Stimulated activated CD4-positive, alpha-beta T cell treated with anti-CD3 and anti-CD28 coated beads, Interleukin-4, amount 100 ng/mL, for 1 hour (primary cell): ENCODE measurements at places on chromosomes 4 and X.
A peak's percentile ranks its signal among the peaks of the same experiment; 100 is the strongest.

- DNase-seq: no peak
Observed at GRCh38 chr4:86959588-86960500, 25.0 kb downstream of the AFF1 start.

GRCh38 chrX:1221296-1221845 lies 8.9 kb upstream of the CRLF2 start:
- no peak for DNase-seq

DNA sequence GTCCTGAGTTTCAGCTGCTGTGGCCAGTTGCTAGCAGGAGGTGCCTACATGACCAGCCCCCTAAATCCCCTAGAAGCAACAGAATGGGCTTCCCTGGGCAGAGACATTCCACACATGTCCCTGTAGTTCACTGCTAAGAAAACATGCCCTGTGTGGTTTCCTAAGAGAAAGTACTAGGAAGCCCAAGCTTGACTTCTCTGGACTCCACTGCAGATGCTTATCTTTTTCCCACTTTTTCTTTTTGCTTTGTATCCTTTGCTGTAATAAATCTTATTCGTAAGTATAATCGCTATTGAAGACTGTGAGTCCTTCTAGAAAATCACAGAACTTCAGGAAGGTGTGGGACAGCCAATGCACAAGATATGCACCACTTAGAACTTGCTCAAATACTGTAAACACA lies 15.6 kb downstream of the RPGR start:
- DNase-seq: no peak

DNA sequence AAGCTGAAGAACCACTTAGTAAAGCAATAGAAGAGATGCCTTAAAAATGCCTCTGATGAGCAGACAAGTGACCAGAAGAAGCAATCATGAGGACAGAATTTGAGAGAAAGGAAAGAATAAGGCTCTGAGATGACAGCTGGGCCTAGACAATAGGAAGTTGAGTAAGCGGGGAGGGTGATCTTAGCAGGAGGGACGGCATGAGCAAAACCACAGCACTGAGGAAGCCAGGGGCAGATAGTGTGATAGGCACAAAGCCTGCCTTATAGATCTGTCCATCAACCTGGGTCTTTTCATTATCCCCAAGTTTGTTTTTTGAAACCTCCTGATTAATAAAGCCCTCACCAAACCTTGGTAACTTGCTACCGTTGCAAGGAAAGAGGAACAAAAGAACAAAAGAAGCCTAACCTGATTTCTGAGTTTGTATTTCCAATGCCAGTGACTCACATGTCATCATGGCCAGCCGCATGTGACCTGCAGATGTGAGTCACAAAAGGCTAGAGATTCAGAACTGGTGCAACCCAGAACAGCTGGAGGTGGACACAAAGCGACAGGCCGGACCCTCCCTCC lies 55.7 kb upstream of the PPARGC1A start:
- DNase-seq: no peak

DNA sequence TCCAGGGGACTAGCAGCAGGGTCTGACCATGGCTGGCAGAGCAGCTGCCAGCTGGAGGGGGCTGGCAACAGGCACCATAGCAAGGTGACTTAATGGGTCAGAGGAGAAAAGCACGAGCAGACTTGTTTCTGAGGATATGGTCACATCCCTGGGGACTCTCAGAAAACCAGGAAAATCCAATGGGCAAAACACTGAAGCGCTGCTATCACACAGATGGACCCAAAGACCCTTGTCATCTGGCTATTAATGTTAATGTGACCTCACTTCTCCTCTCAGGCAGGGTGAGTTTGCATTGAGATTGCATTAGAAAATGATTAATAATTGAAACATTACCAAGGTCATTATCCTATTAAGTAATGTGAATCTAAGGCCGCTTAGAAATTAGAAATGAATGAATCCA lies 293.7 kb upstream of the GALNT7 start:
- DNase-seq: no peak

DNA sequence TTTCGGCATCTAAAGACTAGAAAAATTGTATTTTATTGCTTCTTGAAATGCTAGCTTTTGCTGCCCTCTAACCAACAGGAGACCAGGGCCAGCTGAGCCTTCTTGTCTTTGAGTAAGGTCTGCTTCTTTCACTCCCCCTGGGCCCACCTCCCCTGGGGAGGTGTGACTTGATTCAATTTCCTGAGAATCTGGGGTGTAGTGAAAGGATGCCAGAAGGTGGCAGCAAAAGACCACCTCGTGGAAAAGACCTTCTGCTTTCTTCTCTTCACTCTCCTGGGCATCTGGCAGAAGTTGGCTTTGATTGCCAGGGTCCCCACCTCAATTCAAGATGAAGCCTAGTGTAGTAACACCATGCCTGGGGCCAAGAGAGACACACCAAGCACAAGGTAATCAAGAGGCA lies 96.5 kb upstream of the MAOA start:
- peak; percentile 6 for DNase-seq

GRCh38 chrX:39654183-39654925 lies 443.4 kb downstream of the BCOR start:
- no peak for DNase-seq

GRCh38 chr4:40515037-40515397 lies 114.6 kb downstream of the RBM47 start:
- DNase-seq: no peak

DNA sequence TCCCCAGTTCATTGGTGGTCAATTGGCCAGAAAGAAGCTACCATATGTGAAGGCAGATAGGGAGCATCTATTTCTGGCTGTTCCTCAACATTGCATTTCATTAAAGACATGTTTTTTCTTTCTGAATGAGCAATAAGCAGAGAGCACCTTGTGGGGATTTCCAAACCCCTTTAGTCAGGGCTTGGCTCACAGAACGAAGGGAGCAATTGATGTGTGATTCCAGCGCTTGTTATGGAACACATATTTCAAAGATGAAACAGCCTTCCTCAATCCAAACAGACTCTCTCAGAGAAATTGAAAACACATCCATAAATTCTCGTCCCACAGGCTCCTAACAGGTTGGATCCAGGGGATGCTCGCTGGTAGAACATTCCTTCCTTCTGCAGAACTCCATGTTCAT lies 84.1 kb downstream of the CLCN4 start:
- no peak for DNase-seq

- no peak for DNase-seq
Observed at GRCh38 chr4:185916683-185917082, 104.7 kb upstream of the SORBS2 start.

- DNase-seq: no peak
Observed at GRCh38 chrX:101206471-101206870, 13.1 kb upstream of the DRP2 start.

DNA sequence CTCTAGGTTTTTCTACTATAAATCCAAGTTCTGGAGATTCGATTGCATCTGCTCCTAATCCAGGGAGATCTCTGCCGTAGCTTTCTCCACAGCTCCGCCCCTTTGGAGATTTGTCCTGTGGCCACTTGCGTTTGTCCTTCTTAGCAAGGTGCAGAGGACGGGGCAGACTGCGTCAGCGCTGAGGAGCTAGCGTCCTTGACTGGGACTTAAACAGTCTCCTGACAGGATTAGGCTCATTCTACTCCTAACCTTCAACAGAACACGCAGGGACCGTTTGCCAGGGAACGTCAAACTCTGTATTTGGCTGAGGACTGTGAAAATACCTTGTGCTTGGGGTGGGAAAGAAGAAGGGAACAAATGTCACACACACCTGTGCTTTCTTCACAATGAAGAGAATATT lies 38.6 kb downstream of the SORBS2 start:
- DNase-seq: no peak

GRCh38 chrX:2610246-2611170 lies 80.6 kb upstream of the CD99 start:
- no peak for DNase-seq

GRCh38 chr4:95361696-95361965 lies 187.1 kb downstream of the UNC5C start:
- no peak for DNase-seq

- DNase-seq: no peak
Observed at GRCh38 chr4:102715057-102715456, 45.7 kb downstream of the MANBA start.

GRCh38 chr4:162865102-162865501 lies 301.6 kb downstream of the NAF1 start:
- no peak for DNase-seq

GRCh38 chr4:164935363-164935762 lies 42.1 kb downstream of the TRIM61 start:
- no peak for DNase-seq

- DNase-seq: no peak
Observed at GRCh38 chr4:168101026-168101425, 8.7 kb downstream of the ANXA10 start.

GRCh38 chr4:81366779-81367178 lies 104.9 kb downstream of the RASGEF1B start:
- no peak for DNase-seq

DNA sequence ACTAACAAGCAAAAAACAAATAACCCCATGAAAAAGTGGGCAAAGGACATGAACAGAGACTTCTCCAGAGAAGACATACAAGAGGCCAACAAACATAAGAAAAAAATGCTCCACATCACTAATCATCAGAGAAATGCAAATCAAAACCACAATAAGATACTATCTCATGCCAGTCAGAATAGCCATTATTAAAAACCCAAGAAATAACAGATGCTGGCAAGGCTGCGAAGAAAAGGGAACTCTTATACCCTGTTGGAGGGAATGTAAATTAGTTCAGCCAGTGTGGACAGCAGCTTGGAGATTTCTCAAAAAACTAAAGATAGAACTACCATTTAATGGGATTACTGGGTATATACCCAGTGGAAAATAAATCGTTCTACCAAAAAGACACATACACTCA lies 79.6 kb downstream of the MAPK10 start:
- no peak for DNase-seq

DNA sequence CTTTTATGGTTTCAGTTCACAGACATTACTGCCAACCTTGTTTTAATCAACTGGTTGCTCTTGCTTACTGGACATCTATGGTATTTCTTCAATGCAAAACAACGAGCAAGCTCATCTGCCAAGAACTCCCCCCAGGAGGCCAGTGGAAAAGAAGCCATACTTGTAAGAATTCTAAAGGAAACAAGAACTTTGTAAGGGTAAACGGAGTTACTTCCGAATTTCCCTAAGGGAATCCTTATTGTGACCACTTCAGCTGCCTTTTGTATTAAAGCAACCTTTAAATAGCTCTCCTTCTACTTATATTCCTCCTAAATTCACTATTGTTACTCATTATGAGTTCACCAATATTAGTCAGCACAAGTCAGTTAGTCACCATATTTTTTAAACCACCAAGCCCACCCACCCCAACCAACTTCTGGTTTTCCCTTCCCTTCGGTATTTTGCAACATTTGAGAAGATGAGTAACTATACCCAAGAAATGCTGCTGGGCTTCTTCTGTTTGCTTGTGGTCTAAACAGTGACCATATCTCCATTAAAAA lies 602.8 kb upstream of the DIPK2B start:
- no peak for DNase-seq

- DNase-seq: no peak
Observed at GRCh38 chr4:78618436-78618835, 66.9 kb downstream of the ANXA3 start.

DNA sequence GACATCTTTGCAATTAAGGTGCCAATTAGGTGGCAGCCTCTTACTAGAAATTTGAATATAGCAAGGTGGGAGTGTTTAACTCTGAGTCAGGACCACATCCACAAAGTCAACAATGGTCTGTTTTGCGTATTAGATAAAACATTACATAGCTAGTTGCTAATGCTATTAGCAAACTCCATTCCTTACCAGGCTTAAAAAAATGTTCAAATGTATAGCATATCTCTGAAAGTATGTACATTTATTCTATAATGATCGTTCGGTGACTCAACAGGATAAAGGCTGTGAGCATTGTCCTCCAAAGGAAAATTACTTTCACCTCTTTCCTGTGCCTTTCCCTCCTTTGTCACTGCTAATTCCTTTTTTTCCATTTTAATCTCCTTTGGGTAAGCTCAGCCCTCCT lies 74.5 kb downstream of the SYTL5 start:
- no peak for DNase-seq

- no peak for DNase-seq
Observed at GRCh38 chrX:40205471-40205870, 107.7 kb upstream of the BCOR start.

DNA sequence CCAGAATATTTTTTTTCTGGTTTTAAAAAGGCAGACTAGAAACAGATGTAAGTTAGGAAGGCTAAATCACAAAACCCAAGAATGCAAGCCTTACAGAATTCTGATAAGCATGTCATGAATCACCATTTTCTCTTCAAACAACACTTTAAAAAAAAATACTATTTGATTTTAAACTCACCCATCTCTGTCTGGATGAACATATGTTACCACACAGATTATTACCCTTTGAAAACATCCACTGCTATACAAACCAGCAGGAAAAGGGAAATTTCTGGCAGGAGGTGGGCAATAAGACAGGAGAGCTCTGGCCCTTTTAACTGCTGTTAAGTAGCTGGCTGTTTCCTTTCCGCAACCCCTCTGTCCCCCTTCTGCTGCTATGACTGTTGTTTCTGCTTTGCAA lies 317.7 kb upstream of the NOCT start:
- no peak for DNase-seq

DNA sequence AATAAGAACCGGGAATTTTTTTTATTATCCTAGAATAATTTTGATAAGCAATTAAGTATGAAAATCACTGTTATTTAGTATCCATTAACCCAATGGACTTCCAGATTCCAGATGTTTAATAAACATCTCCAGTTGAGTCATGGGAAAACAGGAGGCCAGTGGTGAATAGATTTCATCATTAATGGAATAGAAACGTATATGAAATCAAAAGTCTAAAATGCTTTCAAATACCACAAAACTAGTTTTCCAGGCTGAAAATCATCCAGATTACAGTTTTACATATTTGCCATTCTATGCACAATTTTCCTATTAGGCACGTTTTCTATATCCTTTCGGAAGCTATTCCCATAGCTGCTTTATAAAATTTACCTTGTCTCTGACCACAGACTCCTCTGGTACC lies 35.0 kb downstream of the IRF2 start:
- no peak for DNase-seq

- DNase-seq: no peak
Observed at GRCh38 chrX:16585486-16586376, 64.2 kb upstream of the S100G start.

- no peak for DNase-seq
Observed at GRCh38 chr4:4672402-4672801, 130.6 kb upstream of the STX18 start.

GRCh38 chr4:36944232-36944631 lies 300.3 kb upstream of the NWD2 start:
- no peak for DNase-seq

- DNase-seq: no peak
Observed at GRCh38 chr4:6568689-6569332, 6.2 kb upstream of the MAN2B2 start.

GRCh38 chr4:83054928-83055327 lies 19.9 kb downstream of the COPS4 start:
- no peak for DNase-seq

- no peak for DNase-seq
Observed at GRCh38 chr4:18389115-18389514, 367.6 kb upstream of the LCORL start.

GRCh38 chr4:19155568-19155967 lies 1096.1 kb upstream of the SLIT2 start:
- DNase-seq: no peak

- no peak for DNase-seq
Observed at GRCh38 chr4:81634766-81635549, 163.3 kb upstream of the RASGEF1B start.

GRCh38 chr4:107468812-107469211 lies 251.2 kb downstream of the PAPSS1 start:
- DNase-seq: no peak

- no peak for DNase-seq
Observed at GRCh38 chr4:76197031-76197743, 16.4 kb downstream of the SCARB2 start.

GRCh38 chr4:189305500-189305899 lies 635.2 kb upstream of the FRG1 start:
- no peak for DNase-seq

GRCh38 chr4:24266951-24267722 lies 317.2 kb downstream of the DHX15 start:
- no peak for DNase-seq
